ENCODE measurements at places on chromosomes 1 and 21.
A peak's percentile ranks its signal among the peaks of the same experiment; 100 is the strongest.

- DNase-seq: no peak
Observed at GRCh38 chr1:3000671-3001470, 20.4 kb upstream of the ACTRT2 start.

GRCh38 chr1:35164893-35165292, 28.1 kb downstream of the SFPQ start:
- DNase-seq: no peak

DNA sequence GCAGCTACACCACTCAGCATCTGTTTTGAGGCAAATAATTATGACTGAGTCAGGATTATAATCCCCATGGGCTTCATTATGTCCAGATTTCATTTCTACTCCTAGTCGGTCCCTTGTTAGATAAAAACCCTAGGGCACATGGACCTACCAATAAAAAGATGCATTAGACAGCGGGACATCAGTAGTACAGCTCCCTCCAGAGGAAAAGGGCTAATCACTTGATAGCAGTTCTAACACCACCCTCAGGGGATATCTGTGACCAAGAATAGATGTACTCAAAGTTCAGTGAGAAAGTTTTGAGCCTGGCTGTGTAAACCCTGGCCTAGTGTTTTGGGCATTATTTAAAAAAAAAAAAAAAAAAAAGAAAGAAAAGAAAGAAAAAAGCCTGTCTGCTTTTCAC, 10.0 kb downstream of the GJA8 start:
- DNase-seq: no peak

- no peak for DNase-seq
Observed at GRCh38 chr21:44527156-44527982, 12.6 kb downstream of the KRTAP10-1 start.

DNA sequence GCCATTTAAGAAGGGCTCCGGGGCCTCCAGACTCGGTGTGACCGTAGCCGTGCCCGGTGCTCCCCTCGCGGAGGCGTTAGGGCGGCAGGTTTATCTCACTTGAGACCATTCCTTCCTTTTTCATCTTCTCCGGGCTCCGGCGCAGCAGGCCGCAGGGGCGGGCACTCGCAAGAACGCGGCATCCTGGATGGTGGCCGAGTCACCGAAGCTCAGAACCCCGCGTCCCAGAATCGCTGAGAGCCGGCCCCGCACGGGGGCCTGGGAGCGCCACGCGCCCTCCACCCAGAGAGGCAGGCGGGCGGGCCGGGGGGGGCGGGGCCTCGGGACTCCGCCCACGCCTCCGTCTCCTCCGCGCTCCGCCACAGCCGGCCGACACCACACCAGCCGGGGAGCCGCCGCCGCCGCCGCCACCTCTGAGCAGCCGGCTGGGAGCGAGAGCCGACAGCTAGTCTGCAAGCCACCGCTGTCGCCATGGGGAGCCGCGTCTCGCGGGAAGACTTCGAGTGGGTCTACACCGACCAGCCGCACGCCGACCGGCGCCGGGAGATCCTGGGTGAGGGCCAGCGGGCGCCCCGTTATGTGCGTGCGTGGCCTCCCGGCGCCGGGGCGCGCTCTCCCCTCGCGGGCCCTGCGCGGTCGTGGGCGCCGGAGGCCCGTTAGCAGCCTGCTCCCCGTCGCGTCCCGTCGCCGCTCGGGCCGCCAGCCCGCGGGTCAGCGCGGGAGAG, at the start of gene DEGS1:
DEGS1 (plus strand) TSS at position 375 of the 725 bp plus-strand sequence; CDS start at position 472, 97 bp downstream.
- DNase-seq: peak; percentile 73

GRCh38 chr1:7222695-7223015, 437.4 kb downstream of the CAMTA1 start:
- no peak for DNase-seq

DNA sequence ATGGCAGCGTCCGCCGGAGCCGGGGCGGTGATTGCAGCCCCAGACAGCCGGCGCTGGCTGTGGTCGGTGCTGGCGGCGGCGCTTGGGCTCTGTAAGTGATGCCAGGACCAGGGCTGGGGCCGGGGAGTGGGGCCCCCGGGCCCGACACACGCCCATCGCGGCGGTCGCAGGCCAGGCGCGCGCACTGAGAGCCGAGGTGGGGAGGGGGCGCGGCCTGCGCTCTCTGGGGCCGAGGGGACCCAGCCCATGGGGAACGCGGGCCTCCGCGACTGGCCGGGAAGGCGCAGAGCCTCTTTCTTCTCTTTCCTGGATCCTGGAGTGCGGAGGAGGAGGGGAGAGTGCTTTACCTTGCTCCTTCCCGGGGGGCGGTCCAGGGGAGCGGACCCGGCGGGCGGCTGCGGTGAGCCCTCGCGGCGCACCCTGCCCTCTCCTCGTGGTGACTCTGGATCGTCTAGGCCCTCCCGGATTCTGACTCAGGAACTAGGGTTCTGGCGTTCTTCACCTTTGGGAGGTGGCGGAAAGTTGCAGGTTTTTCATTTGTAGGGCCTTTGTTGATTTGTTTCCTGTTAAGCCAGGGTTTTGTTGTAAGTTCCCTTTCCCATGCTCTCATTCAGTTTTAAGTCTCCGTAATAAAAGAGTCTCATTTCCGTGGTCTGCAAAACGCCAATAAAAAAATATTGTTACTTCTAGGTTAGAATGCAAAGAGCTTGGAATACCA, 529 bp downstream of the MPZL1 start:
- DNase-seq: no peak

DNA sequence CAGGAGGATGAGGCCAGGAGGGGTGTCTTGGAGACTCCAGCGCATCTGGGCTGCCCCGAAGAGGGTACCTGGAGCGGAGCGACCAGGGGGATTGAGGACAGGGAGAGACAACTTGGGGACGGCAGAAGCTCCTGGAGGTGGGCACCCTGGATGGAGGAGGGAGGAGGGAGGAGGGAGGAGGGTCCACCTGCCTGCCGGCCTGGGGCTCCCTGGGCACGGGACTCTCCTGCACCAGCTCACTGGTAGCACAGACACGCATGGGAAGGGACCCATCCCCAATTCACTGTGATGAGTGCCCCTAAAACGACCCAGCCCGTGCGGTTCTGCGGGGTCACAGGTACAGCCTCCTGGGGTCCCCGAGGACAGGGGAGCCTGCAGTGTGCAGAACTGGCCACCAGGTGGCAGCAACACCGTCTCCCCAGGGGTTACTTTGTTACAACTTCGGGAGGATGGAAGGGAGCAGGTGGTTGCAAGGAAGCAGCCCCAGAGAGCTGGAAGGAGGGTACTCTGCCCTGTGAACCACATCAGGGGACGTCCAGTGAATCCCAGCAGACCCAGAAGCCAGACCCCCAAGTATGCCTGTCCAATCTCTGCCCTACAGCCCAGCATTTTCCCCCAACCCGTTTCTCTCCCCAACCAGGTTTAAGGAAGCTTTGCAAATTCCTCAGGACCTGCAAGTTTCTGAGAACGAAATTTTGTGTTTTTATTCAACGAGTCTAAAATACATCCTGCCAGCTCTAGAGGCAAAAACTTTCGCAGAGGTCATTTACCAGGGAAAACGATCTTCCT, 482.4 kb downstream of the NPHP4 start:
- peak; percentile 50 for DNase-seq

GRCh38 chr21:43188592-43189210, 19.9 kb downstream of the CRYAA start:
- DNase-seq: no peak

DNA sequence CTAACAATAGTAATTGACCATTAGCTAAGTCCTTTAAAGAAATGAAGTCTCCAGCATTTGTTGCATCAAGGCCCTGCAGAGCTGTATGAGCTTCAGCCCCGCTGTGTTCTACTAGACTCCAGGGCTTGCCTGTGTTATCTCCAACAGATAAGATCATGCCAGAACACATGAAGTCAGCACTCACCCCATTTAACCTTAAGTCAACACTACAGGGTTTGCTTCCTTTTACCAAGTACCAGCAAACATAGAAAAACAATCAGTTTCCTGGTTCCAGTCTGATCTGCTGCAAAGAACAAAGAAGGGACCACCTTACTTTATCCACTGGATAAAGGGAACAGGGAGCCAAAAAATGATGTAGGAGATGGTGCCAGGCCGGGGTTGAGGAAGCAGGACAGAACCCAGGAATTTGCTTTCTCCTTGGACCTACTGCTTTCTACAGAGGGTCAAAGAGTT, 41.3 kb upstream of the ENAH start:
- no peak for DNase-seq

- no peak for DNase-seq
Observed at GRCh38 chr1:100039591-100039990, 69.8 kb downstream of the SLC35A3 start.

GRCh38 chr1:221099747-221100595, 220.7 kb downstream of the HLX start:
- no peak for DNase-seq

- no peak for DNase-seq
Observed at GRCh38 chr1:44076066-44076465, 42.6 kb upstream of the KLF17 start.

DNA sequence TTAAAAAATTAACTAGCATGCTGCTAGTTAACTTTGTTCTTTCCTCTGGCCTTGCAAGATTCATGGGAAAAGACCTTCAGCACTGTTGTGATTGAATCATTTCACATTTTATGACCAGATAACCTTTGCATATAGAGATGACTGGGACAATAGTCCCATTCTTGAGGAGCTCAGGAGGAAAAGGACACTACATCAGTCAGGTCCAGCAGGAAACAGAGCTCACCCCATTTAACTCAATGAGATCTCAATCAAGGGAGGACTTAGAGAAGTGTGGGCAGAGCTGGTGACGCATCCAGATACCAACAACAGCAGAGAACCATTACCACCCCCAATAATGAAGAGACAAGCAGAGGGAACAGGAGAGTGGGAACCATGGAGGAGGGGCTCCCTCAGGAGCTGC, 109.4 kb upstream of the GUCA2B start:
- DNase-seq: no peak

- DNase-seq: peak; percentile 85
Observed at GRCh38 chr1:30191154-30191702, 532.2 kb downstream of the MATN1 start.

DNA sequence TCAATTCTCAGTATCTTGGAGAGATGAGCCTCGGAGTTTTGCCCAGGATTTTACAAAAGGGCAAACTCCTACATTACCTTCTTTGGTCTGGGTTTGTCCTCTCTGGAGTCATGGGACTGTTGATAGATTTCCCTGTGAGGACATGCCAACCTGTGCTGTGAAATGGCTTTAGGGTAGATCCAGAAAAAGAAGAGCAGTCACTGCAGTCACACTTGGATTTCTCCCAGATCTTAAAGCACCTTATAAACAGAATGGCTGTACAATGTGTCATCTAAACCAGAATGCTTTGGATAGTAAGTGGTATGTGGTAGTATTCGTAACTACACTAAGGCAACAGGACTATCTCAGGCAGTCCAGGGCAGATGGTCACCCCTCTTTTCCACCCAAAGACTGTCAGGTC, 1.9 kb upstream of the CSRP1 start:
- DNase-seq: no peak

DNA sequence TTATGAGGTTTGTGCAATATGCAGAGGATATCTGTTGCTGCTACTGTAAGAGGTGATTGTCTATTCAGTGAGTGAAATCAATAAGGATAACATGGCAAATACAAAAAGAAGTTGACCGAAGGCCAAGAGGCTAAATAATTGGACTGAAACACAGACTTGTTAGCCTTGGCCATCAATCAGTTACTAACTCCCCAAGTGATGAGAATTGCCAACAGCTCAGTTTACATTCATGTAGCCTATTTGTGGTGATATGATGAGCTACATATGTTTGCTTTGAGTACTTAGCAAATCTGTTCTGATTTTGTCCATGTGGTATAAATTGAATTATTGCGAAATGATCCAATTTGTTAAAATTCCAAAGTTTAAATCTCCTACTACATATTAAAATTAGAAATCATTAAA, 68.6 kb upstream of the VAV3 start:
- DNase-seq: no peak

- no peak for DNase-seq
Observed at GRCh38 chr1:24893431-24893830, 36.6 kb downstream of the RUNX3 start.

DNA sequence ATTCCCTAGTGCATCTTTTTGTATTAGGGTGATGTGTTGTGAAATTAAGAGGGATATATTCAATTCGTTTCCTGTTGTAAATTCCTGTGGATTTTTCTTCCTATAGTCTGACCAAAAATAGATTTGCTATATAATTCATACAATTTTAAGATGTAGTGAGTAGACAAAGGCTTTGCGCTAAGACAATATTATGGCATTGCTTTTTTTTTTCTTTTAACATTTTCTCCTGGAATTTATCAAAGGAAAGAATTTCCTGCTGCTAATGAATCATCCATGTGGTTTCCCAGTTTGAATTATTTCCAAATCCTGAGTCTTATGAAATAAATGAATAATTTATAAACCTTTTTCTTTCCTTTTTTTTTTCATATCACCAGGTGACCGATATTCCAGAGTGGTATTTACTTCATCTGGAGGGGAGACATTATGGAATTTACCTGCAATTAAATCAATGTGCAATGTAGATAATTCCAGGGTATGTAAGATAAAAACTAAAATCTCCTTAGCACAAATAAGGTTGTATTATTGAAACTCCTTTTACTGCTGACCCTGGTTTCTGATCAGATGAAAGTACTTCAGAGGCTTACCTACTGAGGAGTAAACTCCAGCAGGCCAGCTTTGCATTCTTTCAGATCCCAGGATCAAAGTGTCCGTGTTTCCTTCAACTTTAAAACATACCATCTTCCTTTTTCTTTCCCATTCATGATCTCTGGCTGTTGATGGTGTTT, 148.4 kb downstream of the TLR5 start:
- no peak for DNase-seq

- DNase-seq: no peak
Observed at GRCh38 chr1:11929849-11930248, 3.6 kb upstream of the KIAA2013 start.

DNA sequence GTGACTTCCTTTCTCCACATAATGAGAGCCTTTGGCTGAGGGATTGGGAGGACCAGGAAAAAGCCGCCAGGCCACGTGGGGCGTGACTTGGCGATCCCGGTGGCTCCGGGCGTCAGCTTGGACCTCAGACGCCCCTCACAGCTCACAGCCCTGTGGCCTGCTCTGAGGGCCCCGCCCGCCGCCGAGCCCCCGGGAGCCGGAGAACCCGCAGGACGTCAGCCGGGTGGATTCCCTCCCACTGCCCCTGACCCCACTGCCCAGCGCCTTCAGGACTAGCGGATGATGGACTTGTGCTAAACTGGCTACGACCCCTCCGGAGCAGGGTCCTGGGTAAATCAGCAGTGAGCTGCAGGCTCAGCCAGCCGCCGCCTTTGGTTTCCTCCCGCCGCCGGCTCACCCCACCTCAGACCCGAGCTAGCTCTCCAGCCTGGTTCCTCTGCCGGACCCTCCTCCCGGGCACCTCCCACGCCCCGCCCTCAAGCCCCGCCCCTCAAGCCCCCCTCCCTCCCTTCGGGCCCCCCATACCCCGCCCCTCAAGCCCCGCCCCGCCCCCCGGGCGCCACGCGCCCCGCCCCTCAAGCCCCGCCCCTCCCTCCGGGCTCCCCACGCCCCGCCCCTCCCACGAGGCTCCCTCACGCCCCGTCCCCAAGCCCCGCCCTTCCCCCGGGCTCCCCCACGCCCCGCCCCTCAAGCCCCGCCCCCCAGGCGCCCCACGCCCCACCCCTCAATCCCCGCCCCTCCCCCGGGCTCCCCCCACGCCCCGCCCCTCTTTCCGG, 10.0 kb upstream of the FAAP20 start:
- peak; percentile 57 for DNase-seq

DNA sequence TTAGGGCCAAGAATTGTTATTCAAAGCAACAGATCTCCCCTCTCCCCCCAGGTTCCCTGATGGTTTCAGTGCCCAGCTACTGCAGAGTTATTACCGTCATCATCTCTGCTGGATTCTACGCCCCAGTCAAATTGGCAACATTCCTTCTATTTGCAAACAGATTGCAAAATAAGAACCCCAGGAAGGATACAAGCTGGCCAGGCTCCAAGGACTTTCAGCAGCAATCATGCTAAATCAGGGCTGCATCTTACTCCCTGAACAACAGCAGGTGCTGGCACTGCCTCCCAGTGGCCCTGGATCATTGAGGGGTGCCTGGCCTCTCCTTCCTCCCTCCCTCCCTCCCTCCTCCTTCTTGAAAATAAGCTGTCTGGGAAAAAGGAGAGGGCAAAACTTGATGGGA, 521.6 kb upstream of the BEND5 start:
- DNase-seq: no peak
